ENCODE measurements at places on chromosomes 13 and 19.

- DNase-seq: no peak
Observed at GRCh38 chr13:27624071-27624470, 2.4 kb downstream of the POLR1D start.

- no peak for DNase-seq
Observed at GRCh38 chr13:36343766-36344165, 2.4 kb downstream of the SPART start.

GRCh38 chr13:73835138-73835721, 299.0 kb downstream of the KLF12 start:
- DNase-seq: no peak

- DNase-seq: no peak
Observed at GRCh38 chr19:17679526-17680229, 8.5 kb downstream of the UNC13A start.

- DNase-seq: no peak
Observed at GRCh38 chr13:41295973-41296372, 15.1 kb upstream of the NAA16 start.

DNA sequence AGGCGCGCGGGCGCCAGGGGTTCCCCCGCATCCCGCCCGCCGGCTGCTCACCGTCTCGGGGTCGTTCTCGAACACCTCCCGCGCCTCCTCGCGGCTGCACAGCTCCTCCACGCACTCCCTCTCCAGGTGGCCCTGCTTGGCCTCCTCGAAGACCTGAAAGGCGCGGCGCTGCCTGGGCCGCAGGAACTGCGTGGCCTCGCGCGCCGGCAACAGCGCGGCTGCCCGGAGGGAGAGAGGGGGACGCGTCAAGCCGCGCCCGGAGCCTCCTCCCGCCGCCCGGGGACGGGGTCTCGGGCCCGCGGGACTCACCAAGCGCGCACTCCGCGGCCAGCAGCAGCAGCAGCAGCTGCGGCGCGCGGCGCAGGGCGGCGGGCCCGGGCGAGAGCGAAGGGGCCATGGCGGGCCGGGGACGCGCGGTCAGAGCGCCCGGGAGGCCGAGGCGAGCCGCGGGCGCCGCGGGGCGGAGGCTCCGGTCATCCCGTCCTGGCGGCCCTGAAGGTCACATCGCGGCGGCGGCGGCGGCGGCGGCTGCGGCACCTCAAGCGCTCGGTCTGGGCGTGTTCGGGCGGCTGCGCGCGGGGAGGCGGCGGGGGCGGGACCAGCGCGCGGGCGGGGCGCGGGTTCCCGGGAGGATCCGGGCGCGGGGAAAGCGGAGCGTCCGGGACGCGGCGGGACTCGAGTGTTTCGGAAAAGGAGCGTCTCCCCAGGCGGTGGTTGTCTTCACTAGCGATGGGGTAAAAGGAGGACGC, at the start of gene GAS6:
Gene GAS6 (minus strand): TSS at position 553 of the 749 bp plus-strand sequence. CDS start 156 bp downstream, at position 397.
- no peak for DNase-seq

DNA sequence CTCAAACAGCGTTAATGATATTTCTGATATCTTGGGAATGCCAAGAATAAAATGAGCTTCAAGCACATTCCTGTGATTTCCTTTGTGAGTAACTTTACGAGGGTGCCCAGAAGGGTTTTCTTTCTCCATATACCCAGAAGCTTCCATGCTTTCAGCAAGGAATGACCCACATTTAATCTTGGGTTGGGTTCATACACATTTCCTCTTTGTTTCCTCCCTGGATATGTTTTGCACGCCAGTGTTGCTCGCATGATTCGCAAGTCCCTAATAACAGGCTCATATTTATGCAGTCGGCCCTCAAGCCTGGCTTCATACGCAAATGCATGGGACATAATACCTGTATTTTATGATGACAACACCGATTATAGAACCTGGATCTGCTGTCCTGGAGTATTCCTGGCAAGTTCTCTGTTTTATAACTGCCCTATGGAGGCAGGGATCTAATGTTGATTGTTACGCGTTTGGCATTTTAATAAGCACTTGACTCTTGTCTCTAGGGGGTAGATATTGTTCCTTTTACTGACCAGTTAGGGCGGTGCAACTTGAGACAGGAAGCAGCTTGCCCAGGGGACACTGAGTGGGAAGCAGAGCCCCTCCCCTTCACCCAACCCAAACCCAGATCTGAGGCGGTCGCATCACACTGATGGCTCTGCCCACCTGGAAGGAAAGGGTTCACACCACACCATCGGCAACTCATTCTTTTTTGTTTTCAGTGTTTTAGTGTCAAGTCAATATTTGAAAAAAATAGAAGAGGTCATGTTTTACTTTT, 220.4 kb upstream of the SOX1 start:
- no peak for DNase-seq

DNA sequence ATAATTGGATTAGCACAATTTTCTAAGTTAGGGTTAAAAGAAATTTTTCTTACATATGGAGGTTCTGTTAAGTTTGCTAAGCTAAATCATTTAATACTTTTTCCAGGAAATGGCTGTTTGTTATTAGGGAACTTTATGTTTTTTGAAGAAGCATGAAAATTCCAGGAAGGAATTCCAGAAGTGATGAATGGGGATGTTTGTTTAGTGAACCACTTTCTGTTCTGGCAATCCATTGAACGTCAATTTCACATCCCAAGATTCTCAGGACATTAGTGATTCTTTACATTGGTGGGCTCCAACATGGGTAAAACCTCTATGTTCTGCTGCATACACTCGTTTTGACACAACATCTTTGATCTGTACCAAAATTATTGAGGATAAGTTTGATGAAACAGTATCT, 534.4 kb downstream of the IRS2 start:
- no peak for DNase-seq
